ENCODE measurements at places on chromosomes 16 and 17.
A peak's percentile ranks its signal among the peaks of the same experiment; 100 is the strongest.

DNA sequence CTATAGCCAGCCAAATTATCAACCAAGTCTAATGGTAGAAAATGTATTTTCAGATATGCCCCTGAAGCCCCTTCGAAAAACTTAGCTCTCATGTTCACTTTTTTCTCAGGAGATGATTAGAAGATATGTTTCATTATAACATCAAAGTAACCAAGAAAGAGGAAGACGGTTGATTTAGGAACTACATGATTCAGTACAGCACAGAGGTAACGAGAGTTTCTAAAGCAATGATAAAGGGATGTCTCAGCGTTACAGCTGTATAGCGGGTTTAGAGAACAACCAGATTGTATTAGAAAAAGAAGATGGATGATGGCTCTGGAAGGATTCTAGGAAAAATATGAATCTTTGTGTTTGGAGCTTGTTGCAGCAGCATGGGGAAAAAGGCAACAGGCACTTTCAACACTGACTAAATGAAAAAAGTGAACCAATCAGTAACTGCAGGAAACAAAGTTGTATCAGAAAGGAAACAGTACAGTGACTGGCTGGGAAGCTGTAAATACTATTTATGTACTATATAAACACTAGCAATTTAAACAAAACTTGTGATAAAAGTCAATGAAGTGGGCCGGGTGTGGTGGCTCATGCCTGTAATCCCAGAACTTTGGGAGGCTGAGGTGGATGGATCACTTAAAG, 21.5 kb downstream of the MBTD1 start:
- no peak for DNase-seq

DNA sequence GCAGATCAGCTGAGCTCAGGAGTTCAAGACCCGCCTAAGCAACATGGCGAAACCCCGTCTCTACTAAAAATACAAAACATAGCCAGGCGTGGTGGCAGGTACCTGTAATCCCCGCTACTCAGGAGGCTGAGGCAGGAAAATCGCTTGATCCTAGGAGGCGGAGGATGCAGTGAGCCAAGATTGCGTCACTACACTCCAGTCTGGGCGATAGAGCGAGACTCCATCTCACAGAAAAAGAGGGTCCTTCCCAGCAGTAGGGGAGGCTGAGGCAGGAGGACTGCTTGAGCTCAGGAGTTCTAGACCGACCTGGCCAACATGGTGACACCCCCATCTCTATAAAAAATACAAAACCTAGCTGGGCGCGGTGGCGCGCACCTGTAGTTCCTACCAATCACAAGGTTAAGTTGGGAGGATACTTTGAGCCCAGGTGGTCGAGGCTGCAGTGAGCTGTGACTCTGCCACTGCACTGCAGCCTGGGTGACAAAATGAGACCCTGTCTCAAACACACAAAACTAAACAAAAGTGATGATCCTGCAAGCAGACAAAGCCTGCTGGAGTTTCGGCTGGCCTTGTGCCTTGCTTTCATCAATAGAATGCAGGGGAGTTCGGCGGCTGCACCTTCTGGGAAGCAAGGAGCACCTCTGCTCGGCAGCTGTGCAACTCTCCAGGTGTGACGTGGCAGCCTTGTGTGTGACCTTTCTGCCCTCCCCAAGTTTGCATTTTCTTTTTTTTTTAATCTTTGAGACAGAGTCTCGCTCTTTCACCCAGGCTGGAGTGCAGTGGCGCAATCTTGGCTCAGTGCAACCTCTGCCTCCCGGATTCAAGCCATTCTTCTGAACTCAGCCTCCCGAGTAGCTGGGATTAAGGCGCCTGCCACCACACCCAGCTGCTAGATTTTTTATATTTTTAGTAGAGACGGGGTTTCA, 12.4 kb upstream of the YWHAE start:
- DNase-seq: peak; percentile 33

GRCh38 chr17:48529683-48530009, 1.2 kb downstream of the HOXB1 start:
- DNase-seq: no peak

DNA sequence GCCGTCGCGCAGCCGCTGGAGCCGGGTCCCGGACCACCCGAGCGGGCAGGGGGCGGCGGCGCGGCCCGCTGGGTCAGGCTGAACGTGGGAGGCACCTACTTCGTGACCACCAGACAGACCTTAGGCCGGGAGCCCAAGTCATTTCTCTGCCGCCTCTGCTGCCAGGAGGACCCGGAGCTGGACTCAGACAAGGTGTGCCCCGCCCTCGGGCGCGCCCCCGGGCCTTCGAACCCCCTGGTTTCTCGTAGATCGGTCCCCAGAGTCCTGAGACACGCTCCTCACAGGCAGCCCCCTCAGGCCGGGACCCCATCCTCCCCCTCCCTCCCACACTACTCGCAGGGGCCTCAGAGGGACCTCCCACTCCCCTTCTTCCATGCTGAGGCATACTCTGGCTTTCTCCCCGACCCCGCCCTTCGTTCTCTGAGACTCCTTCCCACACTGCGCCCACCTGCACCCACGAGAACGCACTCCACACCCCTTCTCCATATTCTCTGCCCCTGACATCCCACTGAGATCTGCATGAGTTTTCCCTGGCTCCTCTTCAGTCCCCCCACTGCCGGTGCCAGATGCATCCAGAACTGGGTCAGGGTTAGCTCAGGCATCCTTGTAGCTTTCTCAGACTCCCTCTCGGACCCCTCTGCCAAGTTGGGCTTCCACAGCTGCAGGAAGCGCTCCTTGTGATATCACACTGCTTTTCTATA, 523 bp downstream of the KCTD2 start:
- no peak for DNase-seq

GRCh38 chr17:1882836-1883235, 53.0 kb downstream of the RPA1 start:
- DNase-seq: no peak

GRCh38 chr17:36072431-36073121, 8.5 kb downstream of the CCL18 start:
- peak; percentile 62 for DNase-seq

GRCh38 chr17:2157081-2157480, 102.2 kb downstream of the HIC1 start:
- no peak for DNase-seq

GRCh38 chr16:66523861-66524354, 26.0 kb downstream of the TK2 start:
- DNase-seq: peak; percentile 48

DNA sequence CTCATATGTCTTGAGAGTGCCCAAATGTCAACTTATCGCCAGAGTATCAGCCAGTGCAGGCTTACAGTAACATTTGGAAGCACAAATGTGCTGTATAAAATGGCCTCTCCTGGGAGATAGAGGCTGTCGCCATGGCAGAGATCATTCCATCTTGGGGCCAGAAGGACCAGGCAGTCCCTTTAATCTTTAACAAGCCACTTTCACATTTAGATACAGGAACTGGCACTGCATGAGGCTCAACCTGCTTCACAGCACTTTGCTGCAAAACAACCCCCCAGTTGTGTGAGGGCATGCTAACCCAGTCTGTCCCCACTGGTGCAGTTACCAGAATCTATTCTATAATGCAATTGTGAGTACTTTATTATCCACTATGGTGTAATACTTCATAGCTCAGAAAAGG, 4.7 kb upstream of the RFFL start:
- no peak for DNase-seq

- no peak for DNase-seq
Observed at GRCh38 chr17:71024172-71024571, 854.8 kb downstream of the KCNJ2 start.

- DNase-seq: no peak
Observed at GRCh38 chr17:36036235-36036634, 18.5 kb upstream of the CCL23 start.

- DNase-seq: peak; percentile 69
Observed at GRCh38 chr16:592518-593306, 2.8 kb downstream of the RAB40C start.

DNA sequence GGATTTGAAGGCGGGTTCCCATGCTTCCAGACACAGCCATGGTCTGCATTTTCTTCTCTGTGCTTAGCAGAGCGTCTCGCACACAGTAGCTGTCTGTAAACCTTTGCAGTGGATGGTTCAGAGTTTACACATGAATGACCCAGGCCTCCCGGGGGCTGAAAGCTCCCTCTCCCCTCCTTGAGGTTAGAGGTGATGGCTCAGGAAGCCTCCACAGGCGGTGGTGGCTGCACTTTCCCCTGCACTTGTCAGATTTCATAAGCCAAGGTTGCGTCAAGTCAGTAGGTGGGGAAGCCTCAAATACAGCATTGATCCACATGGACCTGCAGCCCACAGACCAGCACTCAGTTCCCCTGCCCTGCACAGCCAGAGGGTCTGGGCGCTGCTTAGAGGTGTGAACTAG, 211.9 kb downstream of the KATNIP start:
- DNase-seq: no peak

DNA sequence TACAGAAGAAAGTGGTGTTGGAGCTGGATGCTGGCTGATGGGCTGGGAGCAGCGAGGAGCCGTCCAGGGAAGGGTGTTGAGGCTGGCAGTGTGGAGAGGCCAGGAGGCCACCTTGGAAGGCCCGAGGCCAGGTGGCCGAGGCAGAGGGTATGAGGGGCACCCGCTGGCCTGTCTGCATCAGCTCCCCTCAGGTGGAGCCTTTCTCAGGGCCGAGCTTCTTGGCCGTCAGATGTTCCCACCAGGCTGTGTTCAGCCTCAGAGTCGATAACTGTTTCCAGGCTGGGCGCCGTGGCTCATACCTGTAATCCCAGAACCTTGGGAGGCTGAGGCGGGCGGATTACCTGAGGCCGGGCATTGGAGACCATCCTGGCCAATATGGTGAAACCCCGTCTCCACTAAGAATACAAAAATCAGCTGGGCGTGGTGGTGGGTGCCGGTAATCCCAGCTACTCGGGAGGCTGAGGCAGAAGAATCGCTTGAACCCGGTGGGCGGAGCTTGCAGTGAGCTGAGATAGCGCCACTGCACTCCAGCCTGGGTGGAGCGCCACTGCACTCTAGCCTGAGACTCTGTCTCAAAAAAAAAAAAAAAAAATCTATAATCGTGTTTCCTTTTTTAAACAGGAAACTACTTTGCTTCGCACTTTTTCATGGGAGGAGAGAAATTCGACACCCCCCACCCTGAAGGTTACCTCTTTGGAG, 25.3 kb downstream of the MGRN1 start:
- DNase-seq: no peak

GRCh38 chr17:1643293-1643998, 2.1 kb downstream of the SCARF1 start:
- DNase-seq: peak; percentile 93

DNA sequence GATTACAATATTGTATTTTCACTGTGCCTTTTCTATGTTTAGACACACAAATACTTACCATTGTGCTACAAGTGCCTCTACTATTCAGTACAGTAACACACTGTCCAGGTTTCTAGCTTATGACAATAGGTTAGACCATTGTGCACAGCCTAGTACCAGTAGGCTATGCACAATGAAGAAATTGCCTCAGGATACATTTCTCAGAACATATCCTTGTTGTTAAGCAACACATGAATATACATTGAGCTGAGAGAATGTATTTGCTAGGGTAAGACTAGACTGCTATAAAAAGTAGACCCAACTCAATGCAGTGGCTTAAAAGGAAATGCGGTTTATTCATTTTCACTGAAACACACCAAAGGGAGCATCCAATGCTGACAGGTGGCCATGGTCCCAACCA, 285.1 kb downstream of the HS3ST3A1 start:
- no peak for DNase-seq

GRCh38 chr17:80208050-80208449, 12.1 kb downstream of the SGSH start:
- DNase-seq: no peak

GRCh38 chr17:73956595-73957465, 246.6 kb upstream of the RPL38 start:
- peak; percentile 59 for DNase-seq

- DNase-seq: no peak
Observed at GRCh38 chr17:63419949-63420867, 25.9 kb downstream of the CYB561 start.

DNA sequence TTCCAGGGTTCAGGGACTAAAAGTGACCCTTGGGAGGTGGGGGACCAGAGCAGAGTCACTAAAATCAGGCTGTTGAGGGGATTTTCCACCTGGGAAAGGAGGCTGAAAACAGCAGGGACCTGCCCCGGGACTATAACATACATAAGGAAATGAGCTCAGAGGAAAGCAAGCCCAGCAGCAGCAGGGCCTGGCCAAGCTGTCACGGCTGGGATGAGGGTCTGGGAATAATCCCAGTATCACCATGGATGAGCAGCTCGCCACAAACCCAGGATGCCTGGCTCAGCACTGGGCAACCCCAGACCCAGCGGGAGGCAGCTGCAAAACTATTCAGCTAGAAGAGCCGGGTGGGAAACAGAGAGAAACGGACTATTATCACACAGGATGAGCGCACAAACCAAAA, 72.4 kb downstream of the RPH3AL start:
- peak; percentile 17 for DNase-seq

- DNase-seq: no peak
Observed at GRCh38 chr17:17087424-17088015, 45.3 kb downstream of the MPRIP start.

DNA sequence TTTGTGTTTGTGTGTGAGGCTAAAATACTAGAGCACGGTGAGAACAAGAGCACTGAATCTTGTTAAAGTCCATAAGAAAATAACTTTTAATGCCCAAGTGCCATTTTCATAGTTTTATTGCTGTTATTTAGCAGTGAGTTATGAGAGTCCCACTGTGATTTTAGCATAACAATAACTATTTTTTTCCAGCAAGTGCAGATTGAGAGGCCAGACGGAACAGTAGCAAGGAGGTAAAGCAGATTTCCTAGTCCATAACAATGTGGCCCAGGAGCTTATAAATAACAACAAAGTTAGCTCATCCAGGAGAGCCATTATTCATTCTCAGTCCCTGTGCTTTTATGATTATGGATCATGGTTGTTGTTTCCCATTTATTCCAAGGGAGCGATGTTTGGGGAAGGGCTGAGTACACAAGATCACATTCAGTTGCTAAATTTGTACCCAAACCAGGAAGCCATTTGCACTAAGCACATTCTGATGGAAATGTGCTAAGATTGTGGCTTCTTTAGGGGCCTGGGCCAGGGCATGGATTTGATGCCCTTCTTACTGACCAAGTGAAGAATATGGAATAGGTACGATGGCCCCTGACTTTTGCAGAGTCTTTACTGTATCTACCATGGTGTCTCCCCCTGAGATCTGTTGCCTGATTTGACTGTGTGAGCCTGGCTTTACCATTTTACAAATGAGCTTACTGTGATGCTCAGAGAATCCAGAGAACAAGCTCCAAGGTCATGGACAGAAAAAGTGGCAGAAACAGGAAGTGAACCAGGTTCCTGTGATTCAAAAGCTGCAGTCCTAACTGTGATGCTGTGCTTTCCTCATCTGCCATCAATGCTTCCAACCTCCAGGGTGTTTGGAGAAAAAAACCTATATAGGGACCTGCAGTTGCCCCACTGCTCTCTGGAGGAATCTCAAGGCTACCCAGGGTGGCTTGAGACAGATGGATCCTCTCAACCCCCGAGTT, 204.7 kb upstream of the HSBP1 start:
- DNase-seq: no peak

DNA sequence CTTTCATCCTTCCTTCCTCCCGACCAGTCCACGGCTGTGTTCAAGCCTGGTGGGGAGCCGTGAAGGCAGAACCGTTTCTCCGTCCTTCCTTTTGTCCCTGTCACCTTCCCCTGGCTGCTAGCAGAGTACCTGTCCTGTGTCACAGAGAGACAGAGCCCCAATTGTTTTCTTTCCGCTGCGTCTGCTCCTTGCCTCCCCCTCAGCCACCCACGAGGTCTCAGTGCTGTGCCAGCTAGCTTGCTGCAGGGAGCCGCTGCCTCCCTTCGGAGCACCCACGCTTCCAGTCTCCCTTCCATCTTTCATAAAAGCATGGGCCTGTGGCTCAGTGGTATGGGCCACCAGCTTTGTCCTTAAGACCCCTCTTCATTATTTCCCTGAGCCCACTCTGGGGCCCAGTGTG, 62.2 kb downstream of the MPRIP start:
- no peak for DNase-seq
